Pancreas (tissue), 10 donors: ENCODE measurements at places on chromosomes 7 and 10.

DNA sequence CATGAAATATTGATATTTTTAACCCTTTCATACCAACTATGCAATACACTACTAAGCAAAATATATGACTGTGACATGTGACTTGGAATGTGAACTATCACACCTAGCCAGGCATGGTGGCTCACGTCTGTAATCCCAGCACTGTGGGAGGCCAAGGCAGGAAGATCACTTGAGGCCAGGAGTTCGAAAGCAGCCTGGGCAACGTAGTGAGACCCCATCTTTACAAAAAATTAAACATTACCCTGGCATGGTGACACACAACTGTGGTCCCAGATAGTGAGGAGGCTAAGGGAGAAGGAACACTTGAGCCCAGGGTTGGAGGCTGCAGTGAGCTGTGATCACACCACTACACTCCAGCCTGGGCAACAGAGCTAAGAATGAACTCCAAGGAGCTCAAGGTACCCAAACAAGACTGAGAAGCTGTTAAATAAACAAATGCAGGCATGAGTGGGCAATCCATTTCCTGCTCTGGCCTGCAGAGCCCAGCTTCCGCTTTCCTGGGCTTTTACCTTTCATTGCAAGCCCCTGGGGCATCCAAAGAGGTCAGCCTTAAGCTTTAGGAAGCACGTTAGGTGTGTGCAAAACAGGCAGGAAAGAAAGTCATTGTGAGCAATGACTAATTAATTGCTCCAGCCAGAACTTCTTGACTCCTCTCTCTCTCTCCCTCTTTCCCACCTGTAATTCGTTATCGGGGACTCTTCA is 162.1 kb upstream of the FOXK1 start:
- no peak for DNase-seq

GRCh38 chr7:1242256-1242605 is 9.6 kb downstream of the UNCX start:
- no peak for DNase-seq

- no peak for DNase-seq
These were observed 52.5 kb upstream of the NRP1 start for GRCh38 chr10:33386926-33387325.

- no peak for DNase-seq
These were observed 130.4 kb upstream of the GHITM start for GRCh38 chr10:84008878-84009277.

DNA sequence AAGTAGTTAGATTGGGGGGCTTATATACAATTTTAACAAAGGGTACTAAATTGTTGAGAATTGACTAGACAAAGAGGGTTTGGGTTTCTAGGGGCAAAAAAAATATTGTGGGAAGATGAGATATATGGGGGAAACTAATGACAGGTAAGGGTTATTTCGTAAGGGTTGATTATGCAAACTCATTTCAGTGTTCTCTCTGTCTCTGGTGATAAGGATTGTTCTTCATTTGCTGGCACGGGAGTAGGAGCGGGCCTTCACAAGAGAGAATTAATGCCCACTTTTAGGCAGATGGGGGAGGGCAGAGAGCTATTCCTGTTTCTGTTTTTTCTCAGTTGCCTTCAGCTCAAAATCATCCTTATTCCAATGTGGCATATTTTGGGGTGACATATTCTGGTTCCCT is 258.4 kb downstream of the EXOC4 start:
- DNase-seq = no peak

GRCh38 chr7:106358103-106358663 is 73.4 kb upstream of the NAMPT start:
- DNase-seq = no peak

DNA sequence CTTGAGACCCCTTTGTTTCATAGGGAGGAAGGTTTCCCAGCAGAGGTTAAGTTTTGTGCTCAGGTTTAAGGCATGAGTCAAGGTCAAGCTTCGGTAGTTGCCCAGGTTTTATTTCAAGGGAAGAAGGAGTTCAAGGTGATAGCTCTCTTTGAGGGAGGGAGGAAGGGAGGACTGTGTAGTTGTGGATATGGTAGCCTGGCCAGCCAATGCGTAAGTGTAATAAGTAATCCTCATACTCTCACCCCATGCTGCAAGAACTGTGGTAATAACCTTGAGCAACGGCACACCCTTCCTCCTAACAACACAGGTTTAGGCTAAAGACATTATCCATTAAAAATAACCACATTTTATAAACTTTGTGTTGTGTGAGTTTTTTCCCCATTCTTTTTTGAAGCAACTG is 478.9 kb downstream of the KCNMA1 start:
- no peak for DNase-seq

DNA sequence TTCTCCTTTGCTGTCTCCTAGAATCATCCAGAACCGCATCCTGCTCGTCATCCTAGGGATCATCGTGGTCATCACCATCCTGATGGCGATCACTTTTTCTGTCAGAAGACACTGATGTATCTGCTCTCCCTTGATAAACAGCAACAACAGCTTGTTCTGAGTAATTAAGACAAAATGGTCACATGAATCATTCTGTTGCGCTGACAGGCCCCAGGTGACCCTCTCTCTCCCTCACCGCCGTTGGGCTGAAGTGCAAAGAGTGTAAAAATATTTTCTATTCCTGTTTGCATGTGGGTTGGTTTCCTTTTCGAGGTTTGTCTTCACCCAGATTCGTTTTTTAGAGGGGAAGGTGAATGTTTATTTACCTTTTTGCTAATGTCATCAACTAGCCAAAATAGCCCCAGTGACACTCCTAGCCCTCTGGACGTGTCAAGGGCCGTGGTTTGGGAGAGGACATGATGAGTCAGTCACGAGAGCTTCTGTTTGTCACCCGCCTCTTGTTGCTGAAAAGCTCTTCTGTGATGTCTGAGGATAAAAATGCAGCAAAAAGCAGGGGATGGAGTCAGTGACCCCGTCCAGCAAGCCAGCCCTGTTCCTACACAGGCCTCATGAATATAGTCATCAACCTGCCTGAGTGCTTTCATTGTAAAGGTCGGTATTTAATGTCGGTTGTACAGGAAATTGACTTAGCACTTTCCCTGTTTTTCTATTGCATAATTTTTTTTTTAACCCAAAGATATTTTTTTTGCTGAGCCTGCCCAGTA is 134.6 kb upstream of the TCF7L2 start:
- no peak for DNase-seq

DNA sequence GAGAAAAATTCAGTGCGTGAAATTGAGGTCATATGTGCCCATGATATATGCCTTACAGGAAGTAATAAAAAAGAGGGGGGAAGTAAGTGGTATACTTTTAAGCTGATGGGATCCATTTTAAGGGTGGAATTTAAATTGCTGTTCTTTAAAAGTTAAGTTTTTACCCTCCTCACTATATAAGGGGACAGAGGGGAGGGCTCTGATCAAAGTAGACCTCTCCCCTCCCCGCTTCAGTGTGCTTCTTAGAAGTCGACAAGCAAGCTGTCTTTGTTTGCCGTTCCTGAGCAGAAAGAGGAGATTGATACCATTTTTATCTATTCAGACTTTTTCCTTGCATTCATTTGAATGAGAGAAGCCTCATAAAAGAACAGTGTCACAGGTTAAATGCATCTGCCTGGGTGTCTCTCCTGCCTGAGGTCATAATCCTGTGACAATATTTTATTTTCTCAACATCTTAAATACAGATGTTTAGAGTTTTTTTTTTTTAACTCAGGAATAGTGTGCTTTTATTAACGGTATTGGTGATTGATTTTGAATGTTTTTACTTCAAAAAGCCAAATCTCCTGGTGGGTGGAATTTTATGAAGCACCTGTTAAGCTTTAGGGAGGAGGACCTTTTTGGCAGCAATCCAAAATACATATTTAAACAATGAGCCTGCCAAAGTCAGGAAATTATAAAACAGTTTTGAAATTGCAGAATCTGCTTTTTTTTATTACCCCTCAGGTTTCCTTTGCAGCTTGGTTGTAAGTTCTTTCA is 141.7 kb downstream of the KAT6B start:
- no peak for DNase-seq

- no peak for DNase-seq
These were observed 27.1 kb downstream of the AKR1B1 start for GRCh38 chr7:134431815-134432214.

DNA sequence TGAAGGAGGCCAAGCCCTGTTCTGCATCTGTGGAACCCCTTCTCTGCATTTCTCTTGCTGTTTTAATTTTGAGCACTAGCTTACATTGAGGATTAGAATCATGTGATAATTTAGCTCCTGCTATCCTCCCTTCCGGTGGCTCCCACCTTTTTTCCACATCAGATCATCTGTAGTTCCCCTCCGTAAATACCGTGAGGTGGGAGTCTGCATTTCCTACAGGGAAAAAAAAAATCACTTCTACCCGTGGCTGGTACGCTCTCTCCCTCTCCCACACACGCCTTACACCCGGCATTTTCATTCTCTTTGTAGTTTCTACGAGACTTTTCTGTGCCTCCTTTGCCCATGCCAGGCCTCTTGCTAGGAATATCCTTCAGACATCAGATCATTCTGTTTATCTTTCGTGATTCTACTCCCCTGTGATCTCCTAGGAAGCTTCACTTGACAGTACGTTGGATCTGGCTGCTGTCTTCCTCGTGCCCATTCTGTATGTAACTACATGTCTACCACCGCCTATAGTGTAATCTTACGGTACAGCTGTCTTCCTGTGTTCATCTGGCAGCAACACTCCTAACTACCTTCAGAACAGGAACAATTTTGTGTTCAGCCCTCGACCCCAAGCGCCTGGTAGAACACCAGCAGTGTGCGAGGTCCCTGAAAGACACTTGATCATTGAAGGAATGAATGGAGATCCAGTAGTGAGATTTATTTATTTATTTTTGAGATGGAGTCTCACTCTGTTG is 41.7 kb upstream of the OCM start:
- DNase-seq = no peak

DNA sequence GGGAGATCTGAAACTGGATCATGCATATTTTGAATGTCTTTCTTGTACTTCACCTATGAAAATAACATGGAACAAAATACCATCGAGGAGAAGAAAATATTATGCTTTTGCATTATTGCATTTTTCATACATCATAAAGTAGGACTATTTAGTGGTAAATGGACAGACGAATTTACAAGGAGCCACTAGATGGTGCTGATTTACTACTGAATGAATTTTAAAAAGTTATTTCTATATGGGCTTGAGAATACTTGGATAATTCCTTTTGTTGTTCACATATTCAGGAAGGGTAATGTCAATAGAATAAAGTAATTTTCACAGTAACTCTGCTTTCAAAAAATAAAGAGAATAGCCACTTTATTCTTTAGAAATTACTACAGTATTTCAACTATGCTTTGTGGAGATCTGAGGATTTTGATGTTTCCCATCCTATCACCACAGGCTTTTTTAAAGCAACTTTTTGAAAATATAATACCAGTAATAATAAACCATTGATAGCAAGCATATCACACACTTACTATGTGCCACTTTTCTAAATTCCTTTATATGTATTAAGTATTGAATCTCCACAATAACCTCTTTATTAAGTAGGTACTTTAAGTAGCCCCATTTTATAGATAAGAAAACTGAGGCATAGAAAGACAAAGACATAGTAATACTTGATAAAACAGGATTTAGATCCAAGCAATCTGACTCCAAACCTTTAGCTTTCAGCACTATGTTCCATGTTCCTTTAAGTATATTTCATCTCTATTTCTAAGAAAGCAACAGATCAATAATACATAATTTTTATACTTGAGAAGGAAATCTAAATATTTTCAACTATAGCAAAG is 38.6 kb downstream of the NEBL start:
- no peak for DNase-seq

DNA sequence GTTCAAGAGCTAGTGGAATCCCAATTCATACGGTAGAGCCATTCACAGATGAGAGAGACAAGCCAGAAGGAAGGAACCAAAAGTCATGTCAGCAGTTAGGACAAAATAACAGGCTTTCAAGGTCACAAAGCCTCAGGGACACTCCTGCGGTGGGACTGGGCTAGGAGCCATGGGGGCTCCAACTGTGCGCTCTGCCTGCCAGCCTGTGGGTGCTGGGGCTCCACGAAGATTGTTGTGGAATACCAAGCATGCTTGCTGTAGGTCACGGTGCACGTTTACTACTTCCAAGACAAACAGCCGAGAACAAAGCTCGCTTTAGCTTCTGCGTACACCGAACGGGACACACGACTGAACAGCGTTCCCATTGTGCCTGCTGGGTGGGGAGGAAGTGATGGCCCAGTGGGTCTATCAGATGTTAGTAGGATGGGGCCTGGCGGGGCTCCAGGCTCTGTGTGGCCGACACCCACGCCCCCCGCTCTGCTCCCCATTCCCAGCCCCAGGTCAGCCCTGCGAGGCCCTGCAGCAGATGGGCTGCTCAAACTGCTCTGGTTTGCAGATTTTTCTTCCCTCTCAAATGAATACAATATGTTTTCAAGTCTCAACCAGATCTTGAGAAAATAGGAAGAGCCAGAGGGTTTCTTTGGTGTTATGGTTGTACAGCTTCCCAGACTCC is 158.9 kb downstream of the EGFR start:
- no peak for DNase-seq

- no peak for DNase-seq
These were observed 56.7 kb downstream of the PIP4K2A start for GRCh38 chr10:22657566-22658225.

DNA sequence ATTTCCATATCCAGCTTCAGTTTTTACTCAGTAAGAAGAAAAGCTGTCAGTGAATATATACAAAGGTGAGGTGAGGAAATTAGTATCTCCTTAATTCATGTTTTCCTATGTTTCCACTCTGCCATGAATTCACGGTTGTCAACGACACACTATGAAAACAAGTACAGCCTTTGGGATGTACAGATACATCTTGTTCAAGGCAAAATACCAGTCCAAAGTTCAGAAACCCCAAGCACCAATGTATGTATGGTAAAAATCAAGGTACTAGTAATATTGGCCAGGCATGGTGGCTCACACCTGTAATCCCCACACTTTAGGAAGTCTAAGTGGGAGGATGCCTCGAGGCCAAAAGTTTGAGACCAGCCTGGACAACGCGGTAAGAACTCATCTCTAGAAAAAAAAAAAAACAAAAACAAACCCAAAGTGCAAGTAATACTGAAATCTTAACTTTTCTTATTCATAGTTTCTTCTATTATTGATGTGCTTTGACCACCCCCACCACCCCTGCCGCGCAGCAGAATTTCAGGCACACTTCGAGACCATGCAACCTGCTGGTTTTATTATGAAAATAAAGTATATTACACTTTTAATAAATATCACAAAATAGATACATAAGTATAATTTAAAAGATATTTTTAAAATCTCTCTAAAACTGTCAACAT is 3.5 kb downstream of the ESYT2 start:
- no peak for DNase-seq

DNA sequence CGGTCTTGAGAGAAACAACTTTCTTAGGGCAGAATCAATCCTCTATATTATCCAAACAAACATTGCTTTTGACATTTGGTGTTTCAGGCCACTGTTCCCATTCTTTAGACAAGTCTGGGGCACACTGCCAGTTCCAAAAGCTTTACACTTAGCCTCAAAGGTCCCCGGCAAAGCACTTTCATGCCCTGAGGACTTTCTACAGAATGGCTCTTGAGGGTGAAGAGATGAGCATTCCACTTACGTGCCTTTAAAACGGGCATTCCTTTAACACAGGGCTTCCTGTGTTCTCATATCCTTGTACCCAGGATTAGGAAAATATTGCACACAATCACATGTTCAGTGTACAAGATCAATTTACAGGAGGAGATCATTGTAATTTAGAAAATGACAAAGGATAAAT is 13.1 kb upstream of the TMEM213 start:
- DNase-seq = no peak

GRCh38 chr10:28781296-28781695 is 104.0 kb downstream of the BAMBI start:
- DNase-seq = no peak
